ENCODE measurements at places on chromosomes 5 and 9. TPM values are rescaled to one million over a fixed set of nuclear protein-coding genes. Genes with fewer than 3 reads are reported as not detected.

PCDHGA5 gene
- 0.49 TPM for polyA plus RNA-seq

VAV2 gene
- polyA plus RNA-seq, result 8.1 TPM

EXOSC3 gene
- polyA plus RNA-seq, result 149 TPM

LCN9 gene
- polyA plus RNA-seq, result not detected

DDX4 gene
- not detected for polyA plus RNA-seq

ABCA1 gene
- polyA plus RNA-seq, result 1.1 TPM

PCDHA9 gene
- polyA plus RNA-seq, result 1.1 TPM

KIAA0825 gene
- polyA plus RNA-seq, result 1.8 TPM

ADRB2 gene
- polyA plus RNA-seq, result 0.44 TPM

PCDHGB3 gene
- polyA plus RNA-seq, result 0.24 TPM

SPATA31E1 gene
- 0.05 TPM for polyA plus RNA-seq

QRFP gene
- not detected for polyA plus RNA-seq

IL13 gene
- polyA plus RNA-seq, result not detected

NEUROG1 gene
- 0.16 TPM for polyA plus RNA-seq

GPR150 gene
- polyA plus RNA-seq, result 0.47 TPM

GALT gene
- 35.1 TPM for polyA plus RNA-seq

PCDHGA11 gene
- 2.3 TPM for polyA plus RNA-seq

RGMB gene
- 20.5 TPM for polyA plus RNA-seq

IL9 gene
- polyA plus RNA-seq, result not detected

Measured in GM23338 (cell line).